Bronchial epithelial cell (primary cell): ENCODE measurements at places on chromosomes 3 and 15. TPM values are rescaled to one million over a fixed set of nuclear protein-coding genes. Genes with fewer than 3 reads are reported as not detected.

The DNAH12 gene
- under 0.01 and 0.13 TPM in 2 replicates for total RNA-seq

The LRRC34 gene
- total RNA-seq: under 0.01 and 0.38 TPM in 2 replicates

The TOPBP1 gene
- total RNA-seq: 12.4 and 14.2 TPM in 2 replicates

The CYP19A1 gene
- total RNA-seq: not detected in 2 replicates

The NPAP1 gene
- total RNA-seq: not detected in 2 replicates

The SLCO2A1 gene
- total RNA-seq: not detected in 2 replicates

The ANKUB1 gene
- total RNA-seq: 0.26 and 2.1 TPM in 2 replicates

The INKA1 gene
- total RNA-seq: 19.5 and 21.6 TPM in 2 replicates

The CD86 gene
- 0.26 TPM in 1 of 2 replicates, not detected in the other for total RNA-seq

The RTP4 gene
- under 0.01 and 0.13 TPM in 2 replicates for total RNA-seq

The C3orf85 gene
- total RNA-seq: not detected in 2 replicates

The PRRT3 gene
- total RNA-seq: 0.26 and 0.38 TPM in 2 replicates

The TRPC1 gene
- 3.9 and 8.8 TPM in 2 replicates for total RNA-seq

The PLIN1 gene
- total RNA-seq: under 0.01 and 0.51 TPM in 2 replicates

The RASL12 gene
- not detected in 2 replicates for total RNA-seq

The NXPE3 gene
- 3.9 and 6.7 TPM in 2 replicates for total RNA-seq

The EFHB gene
- total RNA-seq: 0.13 and 0.26 TPM in 2 replicates

The ARRDC4 gene
- total RNA-seq: 3.9 and 80.6 TPM in 2 replicates

The ITIH3 gene
- not detected in 2 replicates for total RNA-seq

The ATP13A5 gene
- 0.13 TPM in 1 of 2 replicates, not detected in the other for total RNA-seq

The ADCY5 gene
- not detected in 2 replicates for total RNA-seq

The PRSS50 gene
- total RNA-seq: not detected in 2 replicates

The ACKR2 gene
- 1.3 and 3.3 TPM in 2 replicates for total RNA-seq
